ENCODE measurements at places on chromosomes 5 and 9.
A peak's percentile ranks its signal among the peaks of the same experiment; 100 is the strongest.

DNA sequence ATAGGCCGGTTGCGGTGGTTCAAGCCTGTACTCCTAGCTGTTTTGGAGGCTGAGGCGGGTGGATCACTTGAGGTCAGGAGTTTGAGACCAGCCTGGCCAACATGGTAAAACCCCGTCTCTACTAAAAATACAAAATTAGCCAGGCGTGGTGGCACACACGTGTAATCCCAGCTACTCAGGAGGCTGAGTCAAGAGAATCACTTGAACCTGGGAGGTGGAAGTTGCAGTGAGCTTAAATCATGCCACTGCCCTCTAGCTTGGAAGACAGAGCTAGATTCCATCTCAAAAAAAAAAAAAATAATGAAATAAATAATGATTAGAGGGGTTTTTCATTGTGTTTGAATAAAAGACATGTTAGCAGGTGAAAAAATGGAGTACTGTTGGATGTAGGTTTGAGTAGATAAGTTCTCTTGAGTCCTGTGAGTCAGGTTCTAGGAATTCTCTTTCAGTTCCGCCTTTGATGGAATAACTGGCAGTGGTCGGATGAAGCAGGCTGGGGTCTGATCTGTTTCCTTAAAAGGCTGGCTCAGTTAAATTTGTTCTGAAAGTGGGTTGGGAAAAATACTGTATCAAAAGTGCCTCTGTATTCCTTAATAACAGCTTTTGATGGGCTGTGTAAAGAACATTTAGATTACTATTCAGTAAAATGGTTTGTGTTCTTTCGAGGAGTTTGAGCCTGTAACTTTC lies 73.2 kb downstream of the AOPEP start:
- no peak for DNase-seq

DNA sequence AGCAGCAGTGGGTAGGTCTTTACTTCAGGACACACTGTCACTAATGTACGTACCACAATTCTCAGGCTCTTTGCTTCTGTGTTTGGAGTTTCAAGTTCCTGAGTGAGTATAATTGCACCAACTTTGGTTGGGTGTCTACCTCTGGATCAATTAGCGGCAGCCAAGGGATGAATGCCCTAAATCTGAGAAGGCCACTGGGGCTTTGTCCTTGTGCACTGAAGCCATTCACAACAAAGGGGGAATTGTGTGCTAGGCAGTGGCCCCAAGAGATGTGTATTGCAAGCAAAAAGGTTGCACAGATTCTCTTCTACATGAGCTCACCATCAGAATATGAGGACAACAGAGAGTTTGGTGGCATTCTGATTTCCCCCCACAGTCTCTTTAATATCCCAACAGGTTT lies 3.9 kb upstream of the PHF24 start:
- DNase-seq: no peak

DNA sequence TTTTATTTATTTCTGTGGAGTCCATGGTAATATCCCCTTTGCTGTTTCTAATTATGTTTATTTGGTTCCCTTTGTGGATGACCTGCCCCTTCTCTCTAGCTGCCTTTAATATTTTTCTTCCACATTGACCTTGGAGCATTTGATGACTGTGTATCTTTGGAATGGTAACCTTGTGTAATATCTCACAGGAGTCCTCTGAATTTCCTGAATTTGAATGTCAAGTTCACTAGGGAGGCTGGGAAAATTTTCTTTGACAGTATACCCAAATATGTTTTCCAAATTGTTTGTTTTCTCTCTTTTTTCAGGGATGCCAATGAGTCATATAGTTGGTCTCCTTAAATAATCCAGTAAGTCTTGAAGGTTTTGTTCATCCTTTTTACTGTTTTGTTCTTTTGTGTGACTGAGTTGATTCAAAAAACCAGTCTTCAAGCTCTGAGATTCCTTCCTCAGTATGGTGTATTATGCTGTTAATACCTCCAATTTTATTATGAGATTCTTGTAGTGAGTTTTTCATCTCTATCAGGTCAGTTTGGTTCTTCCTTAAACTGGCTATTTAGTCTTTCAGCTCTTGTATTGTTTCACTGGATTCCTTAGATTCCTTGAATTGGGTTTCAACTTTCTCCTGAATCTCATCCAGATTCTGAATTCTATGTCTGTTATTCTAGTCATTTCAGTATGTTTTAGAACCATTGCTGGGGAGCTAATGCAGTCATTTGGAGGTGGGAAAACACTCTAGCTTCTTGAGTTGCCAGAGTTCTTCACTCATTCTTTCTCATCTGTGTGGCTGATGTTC lies 349.0 kb upstream of the TARS1 start:
- DNase-seq: no peak

DNA sequence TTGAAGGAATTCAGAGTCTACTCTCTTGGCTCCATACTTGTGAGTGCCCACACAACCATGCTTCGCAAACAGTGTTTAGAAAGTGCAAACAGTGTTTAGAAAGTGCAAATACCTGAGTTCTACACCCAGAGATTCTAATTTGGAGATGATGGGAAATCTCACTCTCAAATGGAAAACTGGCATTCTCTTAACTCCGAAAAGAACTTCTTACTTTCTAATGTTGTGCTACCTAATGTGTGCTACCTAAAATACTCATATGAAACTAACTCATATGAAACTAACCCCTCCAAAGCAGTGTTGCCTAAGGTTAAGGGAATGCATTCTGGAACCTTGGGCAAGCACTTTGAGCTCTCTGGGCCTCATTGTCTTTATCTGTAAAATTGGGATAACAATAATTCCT lies 55.5 kb upstream of the ZNF366 start:
- no peak for DNase-seq

- no peak for DNase-seq
Measured at GRCh38 chr5:113221294-113222176, 213.3 kb downstream of the TSSK1B start.

DNA sequence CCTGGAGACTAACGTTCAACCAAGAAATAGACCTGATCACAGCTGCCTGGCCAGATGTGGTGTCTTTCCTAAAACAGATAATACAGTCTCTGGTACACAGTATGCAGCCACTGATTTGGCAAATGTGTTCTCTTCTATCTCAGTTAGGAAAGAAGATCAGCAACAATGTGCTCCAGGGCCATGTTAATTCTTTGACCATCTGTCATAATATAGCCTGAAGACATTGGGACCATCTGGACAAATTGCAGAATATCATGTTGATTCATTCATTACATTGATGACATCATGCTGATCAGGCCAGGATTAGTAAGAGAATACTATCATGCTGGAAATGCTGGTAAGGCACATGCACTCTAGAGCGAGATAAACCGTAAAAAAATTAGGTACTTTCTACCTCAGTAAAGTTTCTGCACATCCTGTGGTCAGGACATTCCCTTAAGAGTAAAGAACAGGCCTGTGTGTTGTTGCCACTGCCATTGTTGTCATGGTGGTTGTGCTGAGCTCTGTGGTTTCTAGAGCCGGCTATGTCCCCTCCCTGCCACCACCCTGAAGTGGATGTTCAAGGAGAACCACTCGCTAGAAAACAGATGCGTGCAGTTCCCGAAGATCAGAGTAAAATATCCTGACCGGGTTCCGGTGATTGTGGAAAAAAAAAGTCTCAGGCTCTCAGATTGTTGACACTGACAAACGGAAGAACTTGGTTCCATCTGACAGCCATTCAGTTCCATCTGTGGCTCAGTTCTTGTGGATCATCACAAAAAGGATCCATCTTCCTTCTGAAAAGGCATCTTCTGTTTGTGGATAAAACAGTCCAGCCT lies 6.4 kb upstream of the JMY start:
- DNase-seq: no peak

DNA sequence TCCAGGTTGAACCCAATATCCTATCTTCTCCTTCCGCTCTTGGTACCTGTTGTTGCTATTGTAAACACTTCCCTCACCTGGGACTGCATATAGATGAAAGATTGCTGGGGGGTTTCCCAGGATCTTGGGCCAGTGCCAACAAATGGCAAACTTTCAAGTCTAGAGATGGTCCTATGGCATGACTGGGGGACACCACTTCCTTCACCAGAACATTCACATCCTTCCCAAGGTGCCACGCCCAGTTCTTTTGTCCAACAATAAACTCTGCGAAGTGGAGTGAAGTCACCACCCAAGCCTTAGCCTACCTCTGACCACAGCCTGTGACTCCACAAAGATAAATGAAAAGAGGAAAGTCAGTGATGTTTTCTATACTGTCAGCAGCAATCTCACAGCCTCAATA lies 34.4 kb downstream of the DOCK8 start:
- no peak for DNase-seq

DNA sequence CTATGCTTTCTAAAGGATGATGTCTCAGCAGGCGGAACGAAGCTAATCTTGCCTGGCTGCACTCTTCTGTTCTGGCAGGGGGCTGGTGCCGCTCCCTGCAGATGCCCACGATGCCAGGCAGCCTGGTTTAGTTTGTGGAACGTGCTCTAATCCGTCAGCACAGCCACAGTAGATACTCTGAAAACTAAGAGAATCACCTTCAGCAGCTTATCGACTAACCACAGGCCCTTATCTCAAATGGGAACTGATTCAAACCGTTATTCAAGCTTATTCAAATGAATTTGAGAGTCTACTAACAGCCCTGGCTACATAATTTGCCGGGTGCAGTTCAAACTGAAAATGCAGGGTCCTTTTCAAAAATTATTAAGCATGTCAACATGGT lies 246.6 kb upstream of the ANKRD55 start:
- DNase-seq: no peak

GRCh38 chr5:72602696-72603685 lies 95.8 kb upstream of the ZNF366 start:
- DNase-seq: no peak

- DNase-seq: peak; percentile 5
Measured at GRCh38 chr5:41747301-41747700, 122.9 kb downstream of the OXCT1 start.

- DNase-seq: no peak
Measured at GRCh38 chr9:107489144-107489673, 360 bp downstream of the KLF4 start.

- no peak for DNase-seq
Measured at GRCh38 chr9:98317134-98317857, 61.8 kb upstream of the TBC1D2 start.

DNA sequence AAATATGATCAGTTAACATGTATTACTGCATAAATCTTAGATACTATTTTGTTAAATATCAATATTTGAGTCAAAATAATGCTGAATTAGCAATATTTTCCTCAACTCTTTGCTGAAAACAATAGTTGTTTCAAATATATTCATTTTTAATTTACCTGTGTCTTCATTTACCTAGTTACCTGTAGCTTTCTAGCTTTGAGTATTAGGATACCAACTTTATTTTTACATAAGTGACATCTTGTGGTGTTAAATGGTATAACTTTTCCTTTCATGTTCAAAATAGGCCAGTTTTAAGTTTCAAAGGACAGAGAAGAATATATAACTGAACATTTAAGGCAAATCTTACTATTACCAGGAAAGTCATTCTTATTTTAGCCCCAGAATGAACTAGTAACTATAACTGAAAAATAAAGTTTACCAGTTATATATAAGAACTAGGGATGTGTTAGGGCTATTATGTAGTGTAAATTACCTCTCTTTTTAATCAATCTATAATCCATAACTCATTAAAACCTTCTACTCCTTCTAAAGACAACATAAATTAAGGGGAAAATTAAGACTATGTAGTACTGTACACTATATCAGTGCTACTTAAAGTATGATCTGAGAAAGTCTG lies 25.3 kb downstream of the AP3B1 start:
- no peak for DNase-seq

DNA sequence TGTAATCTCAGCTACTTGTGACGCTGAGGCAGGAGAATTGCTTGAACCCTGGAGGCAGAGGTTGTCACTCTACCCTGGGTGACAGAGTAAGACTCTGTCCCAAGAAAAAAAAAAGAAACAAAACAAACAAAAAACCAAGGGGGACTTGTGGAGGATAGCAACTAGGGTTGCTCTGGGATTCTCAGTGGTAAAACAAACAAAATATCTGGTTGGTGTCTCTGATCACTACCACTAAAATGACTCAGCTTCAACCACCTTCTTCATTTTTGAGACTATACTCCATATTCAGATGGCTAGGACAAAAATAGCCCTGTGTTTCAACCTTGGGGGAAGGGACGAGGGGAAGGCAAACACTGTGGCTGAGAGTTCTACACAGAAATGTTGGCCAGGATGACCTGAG lies 110.3 kb downstream of the ARRDC3 start:
- DNase-seq: no peak

GRCh38 chr5:123810253-123810652 lies 298.3 kb downstream of the CSNK1G3 start:
- DNase-seq: peak; percentile 19

Measured in NCI-H345 (cell line).